Fibroblast of lung (primary cell): ENCODE measurements at places on chromosomes 2 and 18.

DNA sequence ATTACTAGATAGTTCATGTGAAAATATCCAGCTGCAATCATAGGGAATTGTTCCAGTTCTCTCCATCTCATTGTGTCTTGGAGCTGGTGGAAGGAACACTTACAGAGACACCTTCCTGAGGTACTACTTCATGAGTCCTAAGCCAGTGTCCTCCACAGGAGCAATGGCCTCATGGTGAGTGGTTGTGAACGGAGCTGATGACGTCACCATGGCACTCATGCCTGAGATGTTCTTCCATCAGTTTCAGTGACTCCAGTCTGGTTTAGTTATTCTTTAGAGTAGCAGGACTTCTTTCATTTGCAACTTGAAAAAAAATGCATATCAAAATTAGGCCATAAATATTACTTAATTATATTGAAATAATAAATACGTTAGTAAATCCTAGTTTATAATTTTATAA, 418.6 kb downstream of the ZNF521 start:
- no peak overlapping the region for H3K4me3 ChIP-seq
- no peak overlapping the region for H3K27ac ChIP-seq
- no peaks in the 10 kb centered on the region for H3K27me3 ChIP-seq
- no peaks in the 10 kb centered on the region for H3K36me3 ChIP-seq
- no peak for DNase-seq

DNA sequence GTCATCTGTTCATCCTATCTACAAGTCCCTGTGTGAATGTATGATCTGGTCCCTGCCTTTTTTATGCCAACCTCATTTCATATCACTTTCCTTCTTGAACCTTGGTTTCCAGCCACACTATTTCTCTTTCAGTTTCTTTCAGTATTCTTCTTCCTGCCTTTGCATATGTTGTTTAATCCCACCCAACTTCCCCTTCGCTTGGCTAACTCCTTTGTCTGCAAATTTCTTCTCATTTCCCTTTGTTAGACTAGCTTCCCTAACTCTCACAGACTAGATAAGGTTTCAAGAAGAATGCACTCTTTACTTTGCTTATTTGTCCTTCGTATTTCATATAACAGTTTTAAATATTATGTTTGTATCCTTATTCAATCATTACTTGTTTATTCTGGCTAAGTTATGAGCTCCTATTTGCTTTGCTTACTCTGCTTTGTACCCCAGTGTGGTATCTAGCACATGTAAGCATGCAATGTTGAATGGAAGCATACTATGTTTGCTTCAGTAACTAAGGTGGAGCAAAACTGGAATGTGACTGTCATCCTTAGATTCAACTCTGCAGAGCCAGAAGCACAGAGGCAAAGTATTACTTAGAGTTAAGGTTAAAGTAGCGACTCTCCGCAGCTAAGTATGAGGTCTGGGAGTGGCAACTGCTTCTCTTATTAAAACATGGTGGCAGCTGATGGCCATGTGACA, 681.3 kb downstream of the CPS1 start:
- no peak overlapping the region for H3K4me3 ChIP-seq
- H3K27me3 ChIP-seq, result no peaks in the 10 kb centered on the region
- no peaks in the 10 kb centered on the region for H3K4me1 ChIP-seq

- no peaks in the 10 kb centered on the region for H3K27me3 ChIP-seq
- H3K4me1 ChIP-seq, result no peaks in the 10 kb centered on the region
- H3K27ac ChIP-seq, result no peak overlapping the region
Observed at GRCh38 chr18:72180689-72181088, 363.5 kb downstream of the CBLN2 start.

DNA sequence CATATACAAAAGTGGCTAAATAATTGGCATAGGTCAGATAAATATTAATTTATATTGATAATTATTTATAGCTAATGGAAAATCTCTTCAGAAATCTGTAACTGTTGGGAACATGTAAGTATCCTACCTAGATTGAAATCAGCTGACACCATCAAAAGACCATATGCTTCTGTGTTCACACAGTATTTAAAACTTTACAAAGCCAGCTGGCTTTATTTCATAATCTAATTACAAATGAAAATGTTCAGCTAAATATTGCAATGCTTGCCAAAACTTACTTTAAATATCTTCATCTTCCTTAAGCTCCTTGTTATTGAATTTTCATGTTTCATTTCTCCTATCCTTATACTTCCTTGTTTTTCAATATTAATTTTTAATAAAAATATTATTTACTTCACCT, 190.9 kb upstream of the DOK6 start:
- no peak overlapping the region for H3K4me3 ChIP-seq
- no peak for DNase-seq

DNA sequence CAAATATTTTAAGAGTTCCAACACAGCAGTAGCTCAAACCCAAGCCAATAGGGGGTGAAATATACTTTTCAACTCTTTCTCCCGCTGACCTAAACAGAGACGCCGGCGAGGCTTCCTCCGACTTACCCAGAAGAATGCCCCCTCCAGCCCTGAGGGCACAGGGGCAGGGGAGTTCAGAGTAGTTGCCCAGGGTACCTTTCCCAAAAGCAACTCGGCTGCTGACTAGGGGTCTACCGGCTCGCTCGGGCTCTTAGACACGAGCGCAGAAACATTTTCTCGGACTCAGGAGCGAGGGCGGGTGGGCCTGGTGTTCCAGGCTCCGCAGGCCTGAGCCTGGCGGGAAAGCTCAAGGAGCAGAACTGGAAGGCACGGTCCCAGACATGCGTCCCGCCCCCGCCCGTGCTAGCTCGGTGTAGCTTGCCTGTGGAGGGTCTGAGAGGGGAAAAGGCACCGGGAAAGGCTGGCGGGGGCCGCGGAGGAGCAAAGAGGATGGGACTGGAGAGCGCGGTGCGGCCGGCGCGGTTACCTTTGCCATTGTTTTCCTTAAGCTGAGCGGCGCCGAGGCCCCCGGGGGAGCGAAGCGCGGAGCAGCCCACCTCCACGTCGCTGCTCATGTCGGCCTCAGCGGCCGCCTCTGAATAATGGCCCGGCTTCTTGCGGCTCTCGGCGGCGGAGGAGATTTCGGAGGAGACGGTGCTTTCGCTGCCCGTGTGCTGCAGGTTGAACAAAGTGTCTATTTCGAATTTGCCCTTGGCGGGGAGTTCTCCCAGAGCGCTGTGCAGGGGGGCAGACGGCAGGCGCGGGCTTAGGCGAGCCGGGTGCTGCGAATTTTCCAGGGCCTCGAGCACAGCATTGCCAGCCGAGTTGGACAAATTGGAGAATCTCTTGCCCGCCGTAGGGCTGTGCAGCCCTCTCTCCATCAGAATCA, 674 bp downstream of the EVX2 start:
- peaks cover 86% of the 10 kb centered on the region for H3K27me3 ChIP-seq
- no peak overlapping the region for H3K27ac ChIP-seq
- DNase-seq, result no peak

GRCh38 chr2:69689969-69690368, 46.4 kb upstream of the AAK1 start:
- peaks cover 12% of the 10 kb centered on the region for H3K4me1 ChIP-seq
- DNase-seq, result no peak
- no peaks in the 10 kb centered on the region for H3K27me3 ChIP-seq
- H3K27ac ChIP-seq, result no peak overlapping the region
- no peak overlapping the region for H3K4me3 ChIP-seq
